ENCODE measurements at places on chromosomes 6 and 20. TPM values are rescaled to one million over a fixed set of nuclear protein-coding genes. Genes with fewer than 3 reads are reported as not detected.

SLC35A1 gene
- total RNA-seq, result 9.4 TPM

STX7 gene
- 17.7 TPM for total RNA-seq

EYS gene
- not detected for total RNA-seq

RUNX2 gene
- 30.8 TPM for total RNA-seq

GRCh38 chr20:48740712-48741111, 87.1 kb downstream of the PREX1 start:
- ATAC-seq, result no peak

GRCh38 chr20:18632196-18632789, 44.4 kb downstream of the DTD1 start:
- peak; percentile 77 for ATAC-seq

GRCh38 chr6:106014955-106015354, 71.2 kb upstream of the PRDM1 start:
- no peak for ATAC-seq

DNA sequence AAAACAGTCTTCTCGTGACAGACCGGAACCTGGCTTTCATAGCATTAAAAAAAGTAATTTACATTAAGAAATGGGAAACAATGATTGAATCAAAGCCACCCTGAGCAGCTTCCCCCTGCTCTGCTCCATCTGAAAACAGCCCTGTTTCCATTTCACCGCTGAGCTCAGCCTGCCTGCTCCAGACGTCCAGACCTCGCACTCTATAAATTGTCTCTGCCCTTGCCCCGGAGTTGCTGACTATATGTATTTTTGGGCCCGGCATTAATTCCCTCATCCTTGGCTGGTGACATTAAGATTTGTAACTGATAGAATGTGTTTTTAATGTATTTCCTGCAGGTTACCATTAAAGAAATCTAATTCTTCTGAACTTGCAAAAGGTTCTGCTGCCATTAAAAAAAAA, 22.7 kb upstream of the TCP11 start:
- ATAC-seq, result no peak
